Lower lobe of right lung (tissue), 2 donors: ENCODE measurements at places on chromosomes 12 and 14. TPM values are rescaled to one million over a fixed set of nuclear protein-coding genes. Genes with fewer than 3 reads are reported as not detected.

Gene HOXC6
- total RNA-seq = 0.50 TPM

Gene GNPTAB
- 59.2 TPM for total RNA-seq

Gene LRRC9
- not detected for total RNA-seq

Gene DAAM1
- total RNA-seq = 46.7 TPM

Gene HOXC9
- total RNA-seq = not detected

Gene MAP1LC3B2
- 1.9 TPM for total RNA-seq

Gene SLC22A17
- 10.6 TPM for total RNA-seq

Gene SOS2
- 38.8 TPM for total RNA-seq

Gene WNT1
- total RNA-seq = not detected

Gene TRHDE
- total RNA-seq = 12.5 TPM

Gene RAB3IP
- total RNA-seq = 28.2 TPM

Gene DAO
- total RNA-seq = not detected

Gene GEMIN2
- 8.4 TPM for total RNA-seq

Gene GNG2
- total RNA-seq = 23.8 TPM

Gene C12orf60
- total RNA-seq = 0.77 TPM
